ENCODE measurements at places on chromosomes 6 and 20.

- peak; percentile 97 for DNase-seq
Measured at GRCh38 chr6:168007592-168008338, 10.3 kb downstream of the KIF25 start.

- no peak for DNase-seq
Measured at GRCh38 chr6:7052443-7053011, 55.2 kb upstream of the RREB1 start.

DNA sequence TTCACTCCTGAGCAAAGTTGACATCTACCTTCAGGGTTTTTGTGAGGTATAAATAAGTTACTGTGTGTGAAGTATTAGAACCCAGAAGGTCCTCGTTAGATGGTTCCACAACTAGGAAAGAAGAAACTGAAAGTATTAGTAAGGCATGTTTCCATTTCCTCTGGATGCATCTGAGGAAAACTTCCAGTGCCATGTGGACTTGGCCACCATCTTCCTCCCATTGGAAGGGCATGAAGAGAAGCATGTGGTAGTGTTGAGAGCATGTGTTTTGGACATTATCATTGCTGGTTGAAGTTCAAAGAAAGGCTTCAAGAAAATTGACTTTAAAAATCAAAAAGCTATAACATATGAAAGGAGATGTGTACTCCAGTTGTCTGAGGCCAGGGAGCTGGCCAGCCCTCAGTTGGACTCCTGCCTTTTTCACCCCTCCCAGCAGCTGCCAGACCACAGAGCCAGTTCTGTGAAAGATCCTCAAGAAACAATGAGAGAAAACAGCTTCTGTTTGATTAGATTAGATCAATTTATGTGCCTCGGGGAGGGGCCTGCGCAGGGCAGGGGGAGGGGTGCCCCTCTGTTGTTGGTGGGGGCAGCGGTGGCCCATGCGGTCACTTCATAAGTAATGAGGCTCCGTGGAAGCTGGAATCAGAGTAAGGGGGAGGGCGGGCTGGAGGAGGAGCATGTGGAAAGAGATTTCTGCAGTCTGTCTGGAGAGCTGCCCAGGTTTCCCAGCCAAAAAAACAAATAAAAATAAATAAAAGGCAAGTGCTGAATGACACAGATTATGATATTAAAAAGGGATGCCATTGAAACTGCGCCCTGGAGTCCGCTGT, 154.0 kb downstream of the JARID2 start:
- DNase-seq, result no peak

DNA sequence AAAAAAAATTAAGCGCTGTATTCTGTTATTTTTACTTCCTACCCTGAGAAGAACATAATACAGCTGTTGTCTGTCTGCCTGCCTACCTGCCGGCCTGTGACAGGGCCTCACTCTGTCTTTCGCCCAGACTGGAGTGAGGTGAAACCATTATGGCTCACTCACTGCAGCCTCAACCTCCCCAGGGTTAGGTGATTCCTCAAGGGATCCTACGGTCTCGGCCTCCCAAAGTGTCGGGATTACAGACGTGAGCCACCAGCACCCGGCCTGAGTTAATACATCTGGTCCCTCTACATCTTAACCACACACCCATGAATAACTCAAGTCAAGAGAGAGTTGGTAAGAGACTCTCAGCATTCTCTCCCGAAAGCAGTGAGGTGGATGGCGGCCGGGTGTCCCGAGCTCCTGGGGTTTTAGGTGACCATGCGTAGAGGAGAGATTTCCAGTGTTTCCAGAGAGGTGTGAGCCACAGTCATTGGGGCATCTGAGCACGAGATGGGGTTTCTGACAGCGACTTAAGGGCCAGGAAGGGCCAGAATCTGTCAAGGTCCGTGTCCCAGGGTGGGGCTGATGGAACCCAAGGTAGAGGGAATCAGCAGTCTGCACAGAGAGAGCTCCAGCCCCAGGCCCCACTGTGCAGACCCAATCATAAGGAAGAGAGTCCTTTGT, 1954.4 kb upstream of the DEFB115 start:
- no peak for DNase-seq

GRCh38 chr6:44104481-44105021, 22.7 kb downstream of the MRPL14 start:
- DNase-seq, result no peak

GRCh38 chr6:1254326-1254725, 57.6 kb upstream of the FOXQ1 start:
- no peak for DNase-seq

DNA sequence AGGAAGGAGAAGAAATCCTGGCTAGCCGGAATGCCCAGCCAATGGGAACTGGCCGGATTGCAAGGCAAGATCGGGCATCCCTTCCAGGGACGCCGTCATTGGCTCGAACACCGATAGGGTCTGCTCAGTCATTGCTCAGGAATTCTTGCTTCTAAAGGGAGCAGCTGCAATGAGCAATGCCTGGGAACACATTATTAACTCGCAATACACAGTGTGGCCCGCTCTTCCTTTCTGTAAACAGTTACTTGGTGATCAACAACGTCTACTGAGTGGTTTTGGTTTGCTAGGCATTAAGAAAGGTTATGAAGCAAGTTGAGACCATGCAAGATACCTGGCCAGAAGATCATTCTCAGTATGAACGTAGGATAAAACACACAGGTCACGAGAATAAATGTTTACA, 165.4 kb upstream of the CITED2 start:
- DNase-seq, result no peak

DNA sequence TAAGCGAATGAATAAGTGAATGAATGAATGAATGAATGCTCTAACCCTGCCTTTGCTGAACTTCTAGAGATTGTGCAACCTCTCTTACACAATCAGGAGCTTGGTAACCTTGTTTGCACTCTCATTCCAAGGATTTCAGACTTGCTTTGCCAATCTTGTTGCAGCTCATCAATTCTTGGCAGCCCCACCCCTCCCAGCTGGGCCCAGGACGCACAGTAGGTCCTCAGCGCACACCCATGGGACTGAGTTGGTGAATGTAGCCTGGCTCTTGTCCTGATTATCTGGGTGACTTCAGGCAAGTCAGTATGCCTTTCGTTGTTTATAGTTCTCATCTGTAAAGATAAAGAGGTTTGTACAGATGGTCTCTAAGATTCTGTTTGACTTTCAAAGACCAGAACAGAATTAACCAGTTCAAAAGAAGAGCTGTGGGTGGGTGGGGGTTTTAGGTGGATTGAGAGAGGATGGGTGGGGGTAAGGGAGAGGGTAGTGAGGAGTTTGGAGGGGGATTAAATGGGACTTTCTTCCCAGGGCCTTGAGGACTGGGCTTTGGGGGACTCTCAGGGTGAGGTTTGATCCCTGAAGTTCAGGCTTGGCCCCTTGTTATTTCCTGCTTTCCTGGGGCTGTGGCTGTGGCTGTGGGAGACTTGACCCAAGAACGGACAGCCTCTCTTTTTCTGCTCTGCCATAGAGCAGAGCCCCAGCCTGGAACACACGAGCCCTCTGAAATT, 33.2 kb downstream of the VEGFA start:
- DNase-seq, result no peak

GRCh38 chr6:23797041-23797440, 329.0 kb upstream of the NRSN1 start:
- DNase-seq, result no peak

DNA sequence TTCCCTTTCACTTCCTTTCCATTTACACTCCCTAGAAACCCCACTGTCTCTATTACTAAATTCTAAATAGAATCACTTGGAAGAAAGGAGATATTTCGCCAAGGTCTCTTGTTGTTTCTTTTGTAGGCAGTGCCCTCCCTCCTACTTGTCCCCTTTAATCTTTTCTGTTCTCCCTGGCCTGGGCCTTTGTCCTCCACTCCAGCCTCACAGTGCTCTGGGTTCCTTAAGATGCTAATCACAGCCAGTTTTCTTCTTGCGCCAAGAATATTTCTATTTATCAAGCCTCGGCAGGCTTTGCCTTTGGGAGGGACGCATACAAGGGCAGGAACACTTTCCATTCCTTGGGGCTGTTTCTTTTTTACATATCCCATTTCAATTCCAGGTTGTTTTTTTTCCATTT, 520.6 kb upstream of the CHD6 start:
- DNase-seq, result no peak

GRCh38 chr20:21235484-21236445, 67.4 kb upstream of the XRN2 start:
- peak; percentile 77 for DNase-seq

- no peak for DNase-seq
Measured at GRCh38 chr6:154241581-154241980, 115.0 kb downstream of the IPCEF1 start.

GRCh38 chr6:166820070-166820469, 136.3 kb downstream of the RNASET2 start:
- DNase-seq, result no peak

DNA sequence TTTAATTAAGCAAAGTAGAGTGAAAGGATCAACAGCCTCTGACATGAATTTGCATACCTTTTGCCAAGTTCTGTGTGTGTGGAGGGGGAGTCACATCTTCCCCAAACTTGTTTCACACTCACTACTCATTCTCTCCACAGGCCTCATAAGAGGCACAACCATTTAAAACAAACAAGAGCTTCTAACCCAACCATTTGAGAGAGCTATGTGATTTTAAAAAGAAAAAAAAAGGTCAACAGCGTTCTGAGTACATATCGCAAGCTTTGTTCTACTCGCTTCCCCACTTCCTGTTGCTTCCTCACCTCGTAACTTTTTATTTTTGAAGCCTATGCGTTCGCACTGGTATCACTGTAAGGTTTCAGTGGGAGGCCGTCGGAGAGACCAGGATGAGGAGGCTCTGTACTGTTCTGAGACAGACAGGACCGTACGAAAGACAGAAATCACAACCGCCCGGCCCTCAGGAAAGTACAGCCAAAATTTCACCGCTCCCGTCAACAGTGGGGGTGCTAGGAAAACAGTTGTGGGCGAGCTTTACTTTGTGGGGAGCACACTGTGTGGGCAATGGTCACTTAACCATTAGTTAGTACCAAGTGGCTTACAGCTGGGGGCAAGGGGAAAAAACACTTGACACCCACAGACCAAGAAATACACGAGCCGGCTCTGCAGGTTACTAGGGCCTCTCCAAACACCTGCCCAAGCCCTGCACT, 61.3 kb downstream of the TRERF1 start:
- DNase-seq, result no peak

- DNase-seq, result no peak
Measured at GRCh38 chr6:41939176-41939847, 2.3 kb downstream of the CCND3 start.

DNA sequence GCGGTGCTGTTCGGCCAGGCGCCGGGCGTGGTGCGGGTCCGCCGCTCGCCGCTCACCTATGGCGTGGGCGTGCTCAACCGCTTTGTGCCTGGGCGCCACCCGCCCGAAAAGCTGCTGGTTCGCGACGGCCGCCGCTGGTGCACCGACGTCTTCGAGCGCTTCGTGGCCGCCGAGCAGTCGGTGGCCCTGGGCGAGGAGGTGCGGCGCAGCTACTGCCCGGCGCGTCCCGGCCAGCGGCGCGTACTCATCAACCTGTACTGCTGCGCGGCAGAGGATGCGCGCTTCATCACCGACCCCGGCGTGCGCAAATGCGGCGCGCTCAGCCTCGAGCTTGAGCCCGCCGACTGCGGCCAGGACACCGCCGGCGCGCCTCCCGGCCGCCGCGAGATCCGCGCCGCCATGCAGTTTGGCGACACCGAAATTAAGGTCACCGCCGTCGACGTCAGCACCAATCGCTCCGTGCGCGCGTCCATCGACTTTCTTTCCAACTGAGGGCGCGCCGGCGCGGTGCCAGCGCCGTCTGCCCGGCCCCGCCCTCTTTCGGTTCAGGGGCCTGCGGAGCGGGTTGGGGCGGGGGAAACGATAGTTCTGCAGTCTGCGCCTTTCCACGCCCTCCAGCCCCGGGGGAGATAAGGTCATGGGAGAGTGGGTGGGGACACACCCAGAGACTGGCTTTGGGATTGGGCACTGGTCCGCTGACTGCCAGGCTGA, 15.7 kb downstream of the ADISSP start:
- no peak for DNase-seq

GRCh38 chr6:89110284-89110683, 7.6 kb downstream of the SRSF12 start:
- no peak for DNase-seq

DNA sequence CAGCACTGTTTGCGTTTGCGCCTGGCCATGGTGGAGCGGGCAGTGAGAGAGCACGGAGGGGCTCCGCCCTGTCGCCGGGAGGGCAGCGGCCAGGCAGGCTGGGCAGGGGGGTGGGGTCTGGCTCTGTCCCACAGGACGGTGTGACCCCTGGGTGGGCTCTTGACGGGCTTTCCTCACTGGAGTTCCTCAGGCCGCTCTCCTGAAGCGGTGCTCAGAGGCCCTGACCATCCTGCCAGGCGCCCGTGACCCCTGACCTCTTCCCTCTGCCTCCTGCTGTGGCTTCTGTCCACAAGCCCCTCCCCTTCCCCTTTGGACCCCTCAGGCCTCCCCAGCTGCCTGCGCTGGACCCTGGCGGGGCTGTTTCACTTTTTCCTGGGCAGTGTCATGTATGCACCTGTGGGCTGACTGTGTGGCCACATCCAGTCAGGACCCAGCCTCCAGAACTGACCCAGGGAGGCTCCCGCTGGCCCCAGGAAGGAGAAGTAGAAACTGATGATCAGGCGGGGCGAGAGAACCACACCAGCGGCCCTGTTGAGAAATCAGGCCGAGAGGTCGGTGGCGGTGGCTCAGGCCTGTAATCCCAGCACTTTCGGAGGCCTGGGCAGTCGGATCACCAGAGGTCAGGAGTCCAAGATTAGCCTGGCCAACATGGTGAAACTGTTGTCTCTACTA, 1.2 kb downstream of the OGFR start:
- no peak for DNase-seq

- no peak for DNase-seq
Measured at GRCh38 chr20:33059136-33059535, 5.4 kb downstream of the BPIFB3 start.

DNA sequence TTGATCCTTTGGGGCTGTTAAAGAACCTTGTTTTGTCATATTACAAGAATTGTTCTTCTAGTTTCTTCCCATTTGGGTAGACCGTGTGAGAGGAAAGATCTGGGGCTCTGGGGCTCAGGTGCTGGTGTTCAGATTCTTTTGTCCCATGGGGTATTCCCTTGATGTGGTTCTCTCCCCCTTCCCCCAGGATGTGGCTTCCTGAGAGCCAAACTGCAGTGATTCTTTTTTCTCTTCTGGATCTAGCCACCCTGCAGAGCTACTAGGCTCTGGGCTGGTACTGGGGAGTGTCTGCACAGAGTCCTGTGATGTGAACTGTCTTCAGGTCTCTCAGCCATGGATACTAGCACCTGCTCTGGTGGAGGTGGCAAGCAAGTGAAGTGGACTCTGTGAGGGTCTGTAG, 480.5 kb upstream of the MAN1A1 start:
- no peak for DNase-seq

GRCh38 chr6:115203381-115203780, 857.3 kb downstream of the FRK start:
- DNase-seq, result no peak

GRCh38 chr6:53679446-53679933, 13.9 kb upstream of the KLHL31 start:
- DNase-seq, result peak; percentile 43

DNA sequence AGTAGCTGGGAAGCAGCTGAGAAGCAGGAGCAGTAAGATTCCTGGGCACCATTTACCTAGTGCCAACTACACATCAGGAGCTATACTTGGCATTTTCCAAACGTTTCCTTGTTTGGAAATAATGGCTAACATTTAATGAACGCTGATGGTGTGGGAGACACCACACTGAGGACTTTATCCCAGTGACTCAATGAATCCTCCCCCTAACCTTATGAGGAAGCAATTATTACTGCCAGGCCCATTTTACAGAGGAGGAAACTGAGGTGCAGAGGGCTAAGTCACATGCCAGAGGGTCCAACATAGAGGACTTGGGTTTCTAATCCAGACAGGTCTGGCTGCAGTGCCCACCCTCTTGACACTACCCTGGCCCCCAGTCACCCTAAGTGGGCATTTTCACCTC, 6.1 kb downstream of the PTGIS start:
- no peak for DNase-seq

GRCh38 chr6:26071135-26071534, 16.1 kb upstream of the HFE start:
- DNase-seq, result no peak

Data from SW 1271 (cell line).